Activated T-cell treated with anti-CD3 and anti-CD28 coated beads, Interleukin-2, amount 50 U/mL, for 1 hour (primary cell): ENCODE measurements at places on chromosomes 5 and 9.
A peak's percentile ranks its signal among the peaks of the same experiment; 100 is the strongest.

GRCh38 chr9:121720311-121721057, 69.0 kb downstream of the DAB2IP start:
- no peak for DNase-seq

DNA sequence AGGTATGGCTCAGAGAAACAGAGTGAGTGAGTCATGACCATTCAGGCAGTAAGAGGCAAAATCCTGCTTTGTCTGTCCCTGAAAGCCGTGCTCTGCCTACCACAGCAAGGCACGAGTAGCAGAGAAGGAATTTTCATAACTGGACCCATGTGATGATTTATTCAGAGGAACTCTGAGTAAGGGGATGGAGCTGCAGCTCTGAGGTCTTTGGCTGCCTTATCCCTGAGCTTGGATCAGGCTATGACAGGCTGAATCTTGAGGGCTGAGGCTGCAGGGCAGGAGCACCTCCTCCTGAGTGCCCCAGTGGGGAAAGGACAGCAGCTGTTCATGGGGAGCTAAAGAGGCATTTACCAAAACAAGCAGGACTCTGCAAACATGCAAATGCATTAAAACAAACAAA, 183.4 kb downstream of the PAPPA start:
- DNase-seq = no peak

DNA sequence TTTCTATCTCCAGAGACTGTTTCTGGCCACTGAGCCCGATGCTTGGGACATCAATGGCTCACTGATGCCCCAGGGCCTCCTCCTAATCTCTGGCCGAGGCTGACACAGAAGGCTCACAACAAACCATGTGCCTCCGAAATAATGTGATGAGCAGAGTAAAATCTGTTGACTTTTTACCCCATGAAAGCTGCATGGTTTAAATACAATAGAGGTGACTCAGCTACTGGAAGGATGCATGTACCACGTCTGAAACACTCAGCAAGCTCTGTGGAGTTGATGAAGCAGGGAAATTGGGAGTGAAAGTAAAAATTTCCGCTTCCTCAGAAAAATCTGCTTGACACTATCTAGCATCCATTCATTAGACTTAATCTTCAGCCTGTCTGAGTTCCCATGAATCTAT, 111.1 kb upstream of the EQTN start:
- no peak for DNase-seq

- DNase-seq = no peak
Observed at GRCh38 chr9:78510035-78510434, 213.1 kb downstream of the PSAT1 start.

DNA sequence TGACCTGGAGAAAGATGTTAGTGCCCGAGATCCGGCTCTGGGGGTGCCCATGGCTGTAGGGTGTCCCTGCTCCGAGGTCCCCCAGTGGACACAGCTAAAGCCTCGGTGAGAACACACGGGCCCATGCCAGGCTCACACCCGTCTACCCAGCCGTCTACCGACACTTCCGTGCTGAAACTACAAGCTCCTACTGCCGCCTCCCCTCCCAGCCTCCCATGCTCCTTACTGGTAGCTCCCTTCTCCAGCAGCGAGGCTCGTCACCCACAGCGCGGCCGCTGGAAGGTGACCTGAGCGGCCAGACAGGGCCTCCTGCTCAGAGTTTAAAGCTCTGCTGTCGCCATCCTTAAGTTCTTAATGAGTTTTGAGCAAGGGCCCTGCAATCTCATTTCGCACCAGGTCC, 33.2 kb upstream of the CLPTM1L start:
- DNase-seq = no peak

DNA sequence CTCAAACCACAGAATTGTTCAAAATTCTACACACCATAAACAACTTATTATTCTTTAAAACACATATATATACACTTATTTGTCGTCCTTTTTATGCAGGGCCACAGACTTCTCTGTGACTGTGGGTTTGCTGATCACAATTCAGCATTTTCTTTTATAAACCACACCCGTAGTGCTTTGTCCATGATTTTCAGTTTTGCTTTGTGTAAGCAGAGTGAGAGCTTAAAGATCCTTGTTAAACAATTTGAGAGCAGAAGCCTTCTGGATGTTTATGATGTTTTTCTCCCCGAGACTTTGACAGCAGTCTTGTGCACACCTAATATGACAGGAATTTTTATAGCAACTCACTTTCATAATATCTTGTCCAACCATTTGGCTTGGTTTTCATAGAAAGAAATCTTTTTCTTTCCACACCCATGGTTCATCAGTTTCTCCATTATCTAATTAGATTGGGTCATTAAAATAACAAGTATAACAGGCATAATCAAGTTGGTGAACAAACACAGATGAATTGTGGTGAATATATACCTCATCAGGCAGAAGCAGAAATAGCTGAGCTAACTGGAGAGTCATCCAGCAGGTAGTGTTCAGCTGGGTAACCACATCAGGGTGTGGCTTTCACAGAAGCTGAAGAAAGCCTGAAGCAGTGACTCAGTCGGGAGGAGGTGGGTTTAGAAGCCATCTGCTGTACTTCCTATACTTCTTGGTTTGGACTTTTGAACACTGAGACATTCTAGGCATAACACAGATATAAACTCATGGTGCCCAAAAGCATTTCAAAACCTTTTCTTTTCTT, 232.8 kb downstream of the DOCK8 start:
- peak; percentile 41 for DNase-seq

GRCh38 chr9:128163523-128164306, 3.6 kb downstream of the BBLN start:
- no peak for DNase-seq

DNA sequence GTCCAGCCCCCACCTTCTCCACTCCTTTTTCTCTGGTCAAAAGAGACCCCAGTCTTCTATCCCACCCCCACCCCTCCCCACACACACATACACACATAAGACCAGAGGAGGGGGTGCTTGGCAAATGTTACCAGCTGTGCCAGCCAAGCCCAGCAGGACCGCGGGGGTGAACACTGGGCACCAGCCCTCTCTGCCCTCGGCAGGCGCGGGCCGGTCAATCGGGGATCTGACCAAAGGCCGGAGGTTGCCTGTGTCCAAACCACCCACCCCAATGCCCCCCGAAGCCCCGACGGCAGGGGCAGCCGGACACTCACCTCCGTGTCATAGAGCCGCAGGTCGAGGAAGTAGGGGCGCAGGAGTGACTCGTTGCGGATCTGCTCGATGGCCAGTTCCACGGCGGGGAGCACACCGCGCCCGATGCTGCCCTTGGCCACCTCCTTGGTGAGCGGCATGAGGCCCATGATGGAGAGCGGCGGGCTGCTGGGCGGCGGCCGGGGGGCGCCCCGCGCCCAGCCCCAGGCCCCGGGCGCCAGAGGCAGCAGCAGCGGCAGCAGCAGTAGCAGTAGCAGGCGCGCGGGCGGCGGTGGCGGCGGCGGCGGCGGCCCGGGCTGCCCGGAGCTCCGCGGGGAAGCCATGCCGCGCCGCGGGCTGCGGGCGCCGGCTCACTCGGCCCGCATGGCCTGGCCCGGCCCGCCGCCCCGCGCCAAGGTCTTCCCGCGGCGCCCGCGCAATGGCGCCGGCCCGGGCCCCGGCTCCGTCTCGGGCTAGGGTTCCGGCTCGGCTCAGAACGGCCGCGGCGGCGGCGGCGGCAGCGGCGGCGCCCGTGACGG, 417 bp downstream of the GABBR2 start:
- no peak for DNase-seq

DNA sequence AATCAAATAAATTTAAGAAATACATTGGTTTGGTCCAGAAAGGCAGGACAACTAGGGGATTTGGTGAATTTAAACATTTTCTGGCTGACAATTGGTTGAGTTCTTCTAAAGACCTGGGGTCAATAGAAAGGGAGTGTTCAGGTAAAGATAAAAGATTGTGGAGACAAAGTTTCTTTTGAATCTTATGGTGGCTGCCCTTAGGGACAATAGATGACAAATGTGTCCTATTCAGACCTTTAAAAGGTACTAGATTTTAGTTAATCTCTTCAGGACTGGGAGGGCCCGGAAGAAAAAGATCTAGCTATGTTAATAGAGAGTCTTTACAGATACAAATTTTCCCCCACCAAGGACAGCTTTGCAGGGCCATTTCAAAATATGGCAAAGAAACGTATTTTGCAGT, 35.9 kb downstream of the PLEKHG4B start:
- no peak for DNase-seq

DNA sequence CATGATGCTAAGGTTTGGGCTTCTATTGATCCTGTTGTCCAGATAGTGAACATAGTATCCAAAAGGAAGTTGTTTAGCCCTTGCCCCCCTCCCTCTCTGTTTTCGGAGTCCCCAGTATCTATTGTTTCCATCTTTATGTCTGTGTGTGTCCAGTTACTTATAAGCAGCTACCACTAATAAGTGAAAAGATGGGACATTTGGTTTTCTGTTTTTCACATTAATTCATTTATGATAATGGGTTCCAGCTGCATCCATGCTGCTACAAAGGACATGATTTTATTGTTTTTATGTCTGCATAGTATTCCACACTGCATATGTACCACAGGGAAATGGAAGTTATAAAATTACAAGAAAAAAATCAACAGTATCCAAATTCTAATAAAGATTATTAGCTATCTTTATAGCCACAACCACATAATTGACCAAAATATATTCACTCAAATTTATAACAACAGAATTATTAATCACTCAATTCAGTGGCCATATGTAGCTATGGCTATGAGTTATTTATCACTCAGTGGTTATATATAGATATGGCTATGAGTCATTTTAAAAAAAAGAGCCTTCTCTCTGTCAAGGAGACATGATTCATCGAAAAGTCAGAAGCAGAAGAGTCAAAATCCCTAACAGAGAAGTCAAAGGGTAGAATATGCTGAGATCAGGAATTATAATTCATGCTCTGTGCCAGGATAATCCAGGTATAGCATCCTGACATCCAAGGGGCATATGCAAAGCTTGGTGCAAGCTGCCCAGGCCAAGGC, 367.5 kb downstream of the DEPDC1B start:
- no peak for DNase-seq

- no peak for DNase-seq
Observed at GRCh38 chr9:89154651-89155336, 23.8 kb downstream of the SHC3 start.

- DNase-seq = no peak
Observed at GRCh38 chr5:175805256-175806011, 65.9 kb upstream of the CPLX2 start.

GRCh38 chr9:38043931-38044623, 24.9 kb downstream of the SHB start:
- DNase-seq = no peak

DNA sequence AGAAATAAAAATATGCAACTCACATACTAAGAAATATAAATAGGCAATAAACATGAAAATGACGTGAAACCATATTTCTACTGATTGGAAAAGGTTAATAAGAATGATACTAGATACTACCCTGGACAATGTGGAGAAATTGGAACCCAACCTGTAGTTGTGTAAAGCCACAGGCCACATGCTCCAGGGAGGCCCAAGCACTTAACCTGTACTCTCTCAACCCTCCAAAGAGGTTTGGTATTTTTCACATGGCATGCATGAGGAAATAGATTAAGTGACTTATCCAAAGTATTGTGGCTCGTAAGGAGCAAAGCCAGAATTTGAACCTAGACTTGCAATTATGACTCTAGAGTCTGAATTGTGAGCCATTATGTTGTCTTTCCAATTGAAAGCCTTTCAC, 13.4 kb downstream of the LIFR start:
- no peak for DNase-seq

DNA sequence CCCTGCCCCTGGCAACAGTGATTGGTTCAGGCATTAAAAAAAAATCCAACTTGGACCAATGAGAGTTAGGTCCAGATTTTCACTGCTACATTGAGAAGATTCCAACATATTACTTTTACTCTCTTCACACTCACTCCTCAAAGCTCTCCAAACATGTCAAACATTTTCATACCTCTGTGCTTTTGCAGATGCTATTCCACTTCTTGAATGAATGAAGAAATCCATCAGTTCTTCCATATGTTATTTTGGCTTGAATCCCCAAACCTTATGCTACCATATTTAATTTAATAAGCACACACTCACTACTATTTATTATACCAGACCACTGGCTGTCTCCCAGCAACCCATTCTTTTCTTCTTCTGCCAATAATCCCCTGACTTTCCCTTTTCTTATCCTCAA, 87.1 kb downstream of the PPP2R2B start:
- no peak for DNase-seq

DNA sequence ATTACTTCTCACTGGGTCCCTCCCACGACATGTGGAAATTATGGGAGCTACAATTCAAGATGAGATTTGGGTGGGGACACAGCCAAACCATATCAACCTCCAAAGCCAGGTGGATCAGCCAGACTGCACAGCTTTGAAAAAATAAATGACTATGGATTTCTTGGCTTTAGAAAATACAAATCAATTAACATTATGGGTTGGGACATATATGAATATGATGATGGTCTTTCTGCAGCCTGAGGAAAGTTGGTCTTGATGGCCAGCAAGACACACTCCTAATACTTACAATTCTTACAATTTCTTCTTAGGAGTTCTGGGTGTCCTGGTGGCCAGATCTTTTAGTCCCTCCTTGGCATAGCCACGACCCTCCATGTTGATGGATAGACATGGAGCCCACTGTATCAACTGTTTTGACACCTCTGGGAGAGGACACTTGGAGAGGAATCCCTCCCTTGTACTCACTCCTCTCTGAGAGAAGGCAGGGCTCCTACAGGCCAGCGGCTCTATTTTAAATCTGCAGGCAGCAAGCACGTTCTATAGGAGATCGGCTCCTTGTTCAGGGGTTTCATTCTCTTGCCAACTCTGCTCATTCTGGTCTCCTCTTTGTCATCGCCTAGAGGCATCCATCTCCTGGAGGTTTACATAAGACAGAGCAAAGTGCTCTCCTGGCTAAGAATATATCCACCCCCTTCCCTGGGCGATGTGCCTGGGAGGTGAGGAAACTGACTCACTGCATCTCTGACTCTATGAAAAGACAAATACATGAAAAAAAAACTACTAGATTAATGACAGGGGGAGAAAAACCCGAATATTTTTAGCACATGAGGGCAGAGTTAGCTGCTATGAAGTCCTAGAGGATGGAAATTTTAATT, 145.9 kb downstream of the CARTPT start:
- no peak for DNase-seq

- no peak for DNase-seq
Observed at GRCh38 chr5:64682608-64683007, 7.7 kb upstream of the SHISAL2B start.

- DNase-seq = no peak
Observed at GRCh38 chr9:4573634-4574389, 83.5 kb downstream of the SLC1A1 start.

- no peak for DNase-seq
Observed at GRCh38 chr5:87403409-87403808, 9.3 kb downstream of the CCNH start.

DNA sequence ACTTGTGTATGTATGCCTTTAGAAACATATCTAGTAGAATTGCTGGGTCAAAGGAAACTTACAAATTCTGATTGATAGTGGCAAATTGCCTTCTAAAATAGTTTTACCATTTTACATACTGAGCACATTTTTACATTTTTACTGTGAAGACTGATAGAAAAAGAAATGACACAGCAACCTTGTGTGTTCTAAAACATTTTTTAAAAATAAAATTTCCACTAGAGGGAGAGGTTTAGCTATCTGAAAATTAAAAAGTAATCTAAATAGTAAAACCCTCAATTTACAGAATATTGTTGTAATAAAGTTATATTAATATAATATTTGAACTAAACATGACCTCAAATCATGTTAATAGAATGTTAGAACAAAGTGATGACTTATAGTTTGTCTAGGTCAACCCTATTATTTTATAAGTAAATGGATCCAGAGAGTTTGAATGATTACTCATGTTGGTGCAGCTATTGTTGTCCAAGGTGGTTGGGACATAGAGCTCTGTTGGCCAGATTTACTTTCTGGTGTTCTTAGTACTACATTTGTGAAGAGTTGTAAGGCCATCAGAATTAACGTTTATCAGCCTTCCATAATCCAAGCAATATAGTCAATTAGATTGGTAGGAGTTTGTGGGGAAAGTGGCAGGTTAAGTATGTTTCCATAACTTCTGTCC, 17.2 kb downstream of the CENPP start:
- no peak for DNase-seq
